CD8-positive, alpha-beta T cell (primary cell): ENCODE measurements at places on chromosomes 13 and 19.

DNA sequence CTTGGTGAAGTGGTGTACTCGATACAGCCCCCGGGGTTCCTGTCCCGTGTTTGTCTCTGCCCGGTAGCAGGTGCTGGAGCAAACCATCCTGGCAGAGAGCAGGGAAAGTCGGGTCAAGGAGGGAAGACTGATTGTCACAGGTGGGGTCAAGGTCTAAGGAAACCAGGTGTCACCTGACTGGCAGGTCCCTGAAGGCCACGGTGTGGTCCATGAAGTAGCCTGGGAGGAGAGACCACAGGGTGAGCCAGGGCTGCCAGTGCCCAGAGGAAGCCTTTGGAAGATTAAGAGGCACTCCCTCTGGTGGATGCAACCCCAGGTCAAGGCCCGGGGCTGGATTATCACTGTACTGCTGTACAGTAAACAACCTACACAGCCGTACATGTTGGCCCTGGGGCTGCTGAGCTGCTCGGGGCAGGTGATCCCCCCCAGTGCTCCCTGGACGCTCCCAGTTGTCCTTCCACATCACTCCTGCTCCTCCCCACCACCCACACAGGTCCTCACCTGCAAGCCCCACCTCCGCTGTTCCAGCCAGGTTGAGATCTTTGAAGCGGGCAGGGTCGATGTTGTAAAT lies 6.0 kb upstream of the CCER2 start:
- no peak for DNase-seq

- no peak for DNase-seq
These were observed 54.7 kb upstream of the ARHGEF7 start for GRCh38 chr13:111060237-111060919.

- DNase-seq, result peak; percentile 75
These were observed 379.4 kb downstream of the KLF12 start for GRCh38 chr13:73754727-73755292.

GRCh38 chr19:32232449-32232848 lies 113.0 kb upstream of the ZNF507 start:
- DNase-seq, result no peak

DNA sequence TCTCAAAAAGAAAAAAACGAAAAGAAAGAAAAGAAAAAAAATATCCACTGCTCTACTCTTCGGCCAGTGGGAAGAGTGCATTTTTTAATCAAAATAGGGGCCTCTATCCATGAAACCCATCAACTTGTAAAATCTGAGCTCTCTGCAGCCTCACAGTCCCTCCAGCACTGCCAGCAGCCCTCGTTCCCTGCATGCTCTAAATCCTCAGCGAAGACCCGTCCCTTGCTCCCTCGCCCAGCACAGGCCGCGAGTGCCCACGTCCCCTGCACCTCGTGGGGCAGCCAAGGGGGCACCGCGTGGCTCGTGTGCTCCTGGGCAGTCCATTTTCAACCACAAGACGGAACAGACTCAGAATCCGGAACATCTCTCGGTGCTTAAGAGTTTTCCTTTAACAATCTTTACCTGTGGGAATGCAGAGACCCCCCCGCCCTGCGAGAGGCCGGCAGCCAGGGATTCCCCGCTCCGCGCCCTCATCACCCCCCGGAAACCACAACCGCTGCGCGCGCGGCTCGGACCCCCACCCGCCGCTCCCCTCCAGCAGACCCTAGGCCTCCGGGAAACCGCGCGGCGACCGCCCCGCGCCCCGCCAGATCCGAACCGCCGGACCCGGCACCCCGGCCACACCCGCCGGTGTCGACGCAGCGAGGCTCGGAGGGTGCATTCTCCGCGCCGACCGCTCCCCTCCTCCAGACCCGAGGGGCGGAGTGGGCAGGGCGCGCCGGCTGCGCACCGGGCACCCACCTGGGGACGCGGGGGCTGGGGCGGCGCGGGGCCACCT lies 638 bp downstream of the ANKRD27 start:
- no peak for DNase-seq

DNA sequence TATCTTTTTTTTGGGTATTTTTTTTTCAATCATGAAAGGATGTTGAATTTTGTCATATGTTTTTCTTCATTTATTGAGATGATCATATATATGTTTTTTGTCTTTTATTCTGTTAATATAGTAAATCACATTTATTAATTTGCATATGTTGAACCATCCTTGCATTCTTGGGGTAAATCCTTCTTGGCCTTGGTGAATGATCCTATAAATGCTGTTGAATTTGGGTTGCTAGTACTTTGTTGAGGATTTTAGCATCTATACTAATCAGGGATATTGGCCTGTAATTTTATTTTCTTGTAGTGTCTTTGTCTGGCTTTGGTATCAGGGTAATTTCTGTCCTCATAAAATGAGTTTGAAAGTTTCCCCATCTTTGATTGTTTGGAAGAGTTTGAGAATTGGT lies 199.9 kb downstream of the B3GLCT start:
- DNase-seq, result no peak
